Omental fat pad (tissue), 4 donors: ENCODE measurements at places on chromosomes 4 and X. TPM values are rescaled to one million over a fixed set of nuclear protein-coding genes. Genes with fewer than 3 reads are reported as not detected.

MSANTD1 gene
- 1.1 TPM for total RNA-seq

IGFBP7 gene
- 529 TPM for total RNA-seq

RHOH gene
- 1.8 TPM for total RNA-seq

RHOXF1 gene
- not detected for total RNA-seq

PLXNB3 gene
- 9.1 TPM for total RNA-seq

NPY1R gene
- total RNA-seq: 51.1 TPM

RHOXF2B gene
- total RNA-seq: not detected

GAGE12E gene
- total RNA-seq: not detected

- no peak for DNase-seq
Measured at GRCh38 chr4:81623434-81623833, 151.7 kb upstream of the RASGEF1B start.

DNA sequence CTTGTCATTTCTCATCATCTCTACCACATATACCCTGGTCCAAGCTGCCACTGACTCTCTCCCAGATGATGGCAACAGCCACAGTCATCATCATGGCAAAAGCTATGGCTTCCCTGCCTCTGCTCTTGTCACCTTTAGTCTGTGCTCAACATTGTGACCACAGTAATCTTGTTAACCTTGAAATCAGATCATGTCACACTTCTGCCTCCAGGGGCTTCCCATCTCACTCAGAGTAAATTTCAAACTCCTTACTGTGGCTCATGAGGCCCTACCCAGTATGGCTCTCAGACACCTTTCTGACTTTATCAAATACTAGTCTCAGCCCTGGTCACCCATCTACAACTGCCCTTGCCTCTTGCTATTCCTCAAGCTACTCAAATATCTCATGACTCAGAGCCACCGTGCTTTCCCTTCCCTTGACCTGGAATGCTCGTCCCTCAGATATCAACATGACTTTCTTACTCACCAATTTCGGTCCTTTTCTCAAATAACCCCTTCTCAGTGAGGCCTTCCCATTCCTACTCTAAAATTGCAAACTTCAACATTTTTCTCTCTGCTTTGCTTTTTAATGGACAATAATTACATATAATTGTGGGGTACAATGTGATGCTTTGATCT lies 41.1 kb upstream of the STIM2 start:
- DNase-seq: no peak

GRCh38 chr4:3791910-3792542 lies 25.8 kb downstream of the ADRA2C start:
- no peak for DNase-seq

DNA sequence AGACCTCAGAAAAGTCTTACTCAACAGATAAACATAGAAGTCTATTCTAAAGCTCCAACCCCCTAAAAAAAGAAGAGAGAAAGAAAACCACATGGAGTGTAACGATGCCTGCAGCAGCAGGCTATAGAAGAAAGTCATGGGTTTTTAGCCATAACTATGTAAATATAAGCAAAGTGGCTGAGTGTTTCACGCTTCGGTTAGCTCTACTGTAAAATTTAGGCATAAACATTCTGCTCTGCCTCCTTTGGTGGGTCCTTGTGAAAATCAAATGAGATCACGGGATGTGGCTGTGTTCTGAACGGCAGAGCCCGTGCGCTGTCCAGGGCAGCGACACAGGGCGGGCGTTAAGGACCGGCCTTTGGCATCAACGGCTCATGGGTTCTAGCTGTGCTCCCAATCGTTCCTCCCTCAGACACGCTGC lies 78.4 kb downstream of the IRF2 start:
- DNase-seq: no peak

- DNase-seq: no peak
Measured at GRCh38 chr4:23878912-23879732, 10.7 kb downstream of the PPARGC1A start.

DNA sequence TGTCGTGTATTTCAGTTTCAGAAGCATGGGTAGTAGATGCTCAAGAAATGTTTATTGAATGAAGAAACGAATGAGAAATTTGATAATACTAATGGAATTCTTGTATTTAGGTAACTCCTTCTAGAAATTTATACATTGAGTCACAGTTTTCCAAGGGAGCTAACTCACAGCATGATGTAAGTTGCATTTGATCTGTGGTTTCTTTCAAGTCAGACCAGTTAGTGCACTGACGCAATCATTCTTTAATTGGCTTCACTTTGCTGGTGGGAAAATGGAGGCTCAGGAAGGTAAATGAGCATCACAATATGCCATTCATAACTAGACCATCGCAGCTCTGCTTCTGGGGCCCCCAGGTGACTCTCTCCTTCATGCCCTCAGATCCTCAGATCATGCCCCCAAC lies 17.3 kb upstream of the CWH43 start:
- DNase-seq: no peak

- no peak for DNase-seq
Measured at GRCh38 chr4:113821856-113822255, 60.3 kb upstream of the CAMK2D start.
